ENCODE measurements at places on chromosomes 5 and 9.

GRCh38 chr5:128100860-128101557 is 17.4 kb downstream of the SLC12A2 start:
- peak; percentile 42 for DNase-seq

DNA sequence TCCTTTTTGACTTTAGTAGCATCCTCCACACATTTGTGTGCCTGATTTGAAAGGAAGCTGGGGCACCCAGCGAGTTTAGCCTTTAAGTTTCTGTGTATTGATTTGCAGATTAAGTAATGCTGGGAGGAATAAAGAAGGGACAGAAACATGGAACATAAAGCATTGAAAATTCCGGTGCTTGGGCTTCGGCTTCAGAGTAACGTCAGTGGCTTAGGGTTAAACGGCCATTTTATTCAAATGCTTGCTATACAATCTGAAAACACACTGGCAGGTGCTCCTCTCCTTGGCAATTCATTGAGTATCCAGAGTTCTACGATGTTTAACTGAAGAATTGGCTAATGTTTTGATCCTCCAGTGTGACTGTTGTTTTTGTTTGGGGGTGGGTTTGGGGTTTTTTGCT is 58.0 kb upstream of the FSD1L start:
- DNase-seq, result no peak

GRCh38 chr5:6660688-6661087 is 27.4 kb downstream of the SRD5A1 start:
- no peak for DNase-seq

- DNase-seq, result no peak
Measured at GRCh38 chr5:42301349-42301748, 121.9 kb upstream of the GHR start.

- DNase-seq, result no peak
Measured at GRCh38 chr9:237141-237857, 22.6 kb downstream of the DOCK8 start.

- no peak for DNase-seq
Measured at GRCh38 chr9:127528422-127529251, 77.3 kb downstream of the LRSAM1 start.

DNA sequence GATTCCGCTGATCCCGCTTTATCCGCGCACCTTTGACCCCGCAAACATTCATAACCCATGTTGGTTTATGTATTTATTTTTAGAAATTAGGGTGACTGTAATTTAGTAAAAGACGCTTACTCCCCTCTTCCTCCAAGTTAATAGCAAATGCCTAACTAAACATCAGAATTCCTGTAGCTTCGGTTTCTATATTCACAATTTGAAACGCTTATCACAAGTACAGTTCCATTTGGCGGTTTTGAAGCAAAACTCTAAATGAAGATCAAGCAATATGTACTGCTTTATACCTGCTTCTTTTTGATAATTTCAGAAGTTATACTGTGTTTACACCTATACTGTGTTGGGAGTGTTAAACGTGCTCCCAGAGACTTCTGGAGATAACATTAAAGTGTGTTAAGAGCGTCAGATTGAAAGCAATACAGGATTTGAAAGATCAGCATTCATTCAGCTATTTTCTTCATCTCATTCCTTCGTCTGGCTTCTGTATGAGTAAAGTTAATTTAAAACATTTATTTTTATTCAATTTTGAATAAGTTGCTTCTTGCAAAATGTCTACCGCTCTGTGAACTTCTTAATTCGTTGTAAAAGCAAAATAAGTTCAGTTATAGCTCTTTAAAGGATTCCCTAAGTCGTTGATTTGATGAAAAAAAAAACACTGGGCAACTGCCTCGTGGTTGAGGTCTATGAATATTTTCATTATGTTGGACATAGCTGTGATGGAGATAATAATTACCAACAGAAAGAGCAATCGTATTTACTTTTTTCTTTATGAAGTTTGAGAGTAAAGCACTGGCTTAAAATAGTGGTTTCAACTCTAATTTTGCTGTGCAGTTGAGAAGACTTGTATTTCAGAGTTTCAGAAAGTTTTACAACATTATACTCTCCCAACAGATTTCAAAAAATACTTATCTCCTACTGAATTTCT is 2.5 kb downstream of the PRDM6 start:
- no peak for DNase-seq

DNA sequence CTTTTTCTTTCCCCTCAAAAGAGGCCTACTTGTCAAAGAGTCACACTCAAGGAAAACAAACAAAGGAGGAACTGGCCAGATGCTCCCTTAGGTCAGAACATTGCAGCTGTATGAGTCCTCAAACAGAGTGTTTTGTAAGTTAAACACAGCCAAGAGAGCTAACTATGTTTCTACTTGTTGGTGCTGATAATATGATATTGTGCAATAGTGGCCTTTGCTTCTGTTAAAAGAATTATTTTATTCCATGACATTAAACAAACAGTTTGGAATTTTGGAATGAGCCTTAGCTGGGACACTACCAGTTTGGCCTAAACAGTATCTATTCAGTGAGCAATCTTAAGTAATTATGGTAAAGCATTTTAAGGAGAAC is 56.0 kb upstream of the TPD52L3 start:
- DNase-seq, result no peak

GRCh38 chr5:73928476-73929070 is 302.6 kb downstream of the ARHGEF28 start:
- no peak for DNase-seq

GRCh38 chr5:126031989-126032716 is 391.1 kb upstream of the GRAMD2B start:
- DNase-seq, result no peak

GRCh38 chr9:112069318-112070169 is 105.6 kb downstream of the SUSD1 start:
- no peak for DNase-seq

GRCh38 chr5:94849821-94850736 is 231.6 kb downstream of the SLF1 start:
- peak; percentile 50 for DNase-seq

GRCh38 chr9:79847074-79847473 is 275.3 kb downstream of the TLE4 start:
- DNase-seq, result no peak

Data from midbrain (tissue), 1 donor.